ENCODE measurements at places on chromosomes 3 and 15. TPM values are rescaled to one million over a fixed set of nuclear protein-coding genes. Genes with fewer than 3 reads are reported as not detected.

- H3K4me3 ChIP-seq = no peak overlapping the region
- H3K27ac ChIP-seq = peak overlapping the region; percentile 52
- peaks cover 31% of the 10 kb centered on the region for H3K36me3 ChIP-seq
Measured at GRCh38 chr3:49359623-49360022, 1.5 kb upstream of the GPX1 start.

- H3K4me3 ChIP-seq = no peak overlapping the region
- H3K27ac ChIP-seq = peak overlapping the region; percentile 42
- H3K4me1 ChIP-seq = peaks cover 49% of the 10 kb centered on the region
- DNase-seq = peak; percentile 58
- H3K36me3 ChIP-seq = no peaks in the 10 kb centered on the region
Measured at GRCh38 chr3:66428733-66429132, 72.1 kb downstream of the LRIG1 start.

GRCh38 chr3:5644773-5645670 lies 457.5 kb downstream of the EDEM1 start:
- H3K27me3 ChIP-seq = no peaks in the 10 kb centered on the region
- no peaks in the 10 kb centered on the region for H3K36me3 ChIP-seq
- H3K27ac ChIP-seq = no peak overlapping the region
- H3K4me3 ChIP-seq = no peak overlapping the region
- DNase-seq = no peak

DNA sequence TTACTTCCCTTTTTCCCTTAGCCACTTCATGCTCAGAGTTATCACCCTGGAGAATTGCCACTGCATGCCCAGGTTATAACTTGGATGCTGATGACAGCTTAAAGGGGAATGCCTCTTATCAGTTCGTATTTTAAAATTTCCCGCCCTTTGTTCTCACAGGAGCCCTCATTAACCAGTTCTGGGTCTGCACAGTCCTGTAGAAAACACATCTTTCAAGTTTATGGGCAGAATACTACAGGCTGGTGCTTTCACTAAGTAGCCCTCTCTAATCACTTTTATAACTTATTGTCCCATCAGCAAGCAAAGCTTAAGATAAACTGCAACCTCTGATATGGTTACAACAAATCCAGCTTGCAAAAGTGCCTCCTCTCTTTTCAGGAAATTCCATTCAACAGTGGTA lies 587.3 kb upstream of the UBE2E2 start:
- H3K27me3 ChIP-seq = no peaks in the 10 kb centered on the region
- H3K36me3 ChIP-seq = no peaks in the 10 kb centered on the region
- H3K4me1 ChIP-seq = no peaks in the 10 kb centered on the region
- DNase-seq = no peak

Gene ZBTB20
- 77.1 TPM for total RNA-seq

- no peaks in the 10 kb centered on the region for H3K27me3 ChIP-seq
- no peak for DNase-seq
- no peak overlapping the region for H3K27ac ChIP-seq
- H3K36me3 ChIP-seq = no peaks in the 10 kb centered on the region
- H3K4me3 ChIP-seq = no peak overlapping the region
- peaks cover under 1% of the 10 kb centered on the region for H3K4me1 ChIP-seq
Measured at GRCh38 chr3:69882560-69882959, 117.0 kb upstream of the SAMMSON start.

- peak; percentile 56 for DNase-seq
- no peaks in the 10 kb centered on the region for H3K27me3 ChIP-seq
- peak overlapping the region; percentile 69 for H3K27ac ChIP-seq
- peaks cover 2% of the 10 kb centered on the region for H3K4me1 ChIP-seq
- H3K36me3 ChIP-seq = no peaks in the 10 kb centered on the region
Measured at GRCh38 chr3:183212565-183212964, 40.5 kb upstream of the B3GNT5 start.

GRCh38 chr3:9170851-9171160 lies 78.6 kb downstream of the SRGAP3 start:
- no peak overlapping the region for H3K4me3 ChIP-seq
- no peak for DNase-seq
- no peak overlapping the region for H3K27ac ChIP-seq
- peaks cover 12% of the 10 kb centered on the region for H3K4me1 ChIP-seq
- no peaks in the 10 kb centered on the region for H3K36me3 ChIP-seq

- DNase-seq = peak; percentile 85
- H3K36me3 ChIP-seq = peaks cover 3% of the 10 kb centered on the region
- H3K4me3 ChIP-seq = no peak overlapping the region
- H3K27me3 ChIP-seq = no peaks in the 10 kb centered on the region
- no peaks in the 10 kb centered on the region for H3K4me1 ChIP-seq
Measured at GRCh38 chr15:63288778-63289378, 11.5 kb downstream of the APH1B start.

Gene TMEM212
- total RNA-seq = 16.5 TPM

Gene GPR62
- total RNA-seq = not detected

GRCh38 chr15:65772930-65773329 lies 19.2 kb downstream of the DENND4A start:
- H3K36me3 ChIP-seq = no peaks in the 10 kb centered on the region
- DNase-seq = no peak
- peaks cover 3% of the 10 kb centered on the region for H3K4me1 ChIP-seq
- no peaks in the 10 kb centered on the region for H3K27me3 ChIP-seq
- H3K27ac ChIP-seq = no peak overlapping the region

- H3K36me3 ChIP-seq = peaks cover 11% of the 10 kb centered on the region
- H3K27me3 ChIP-seq = no peaks in the 10 kb centered on the region
- no peak overlapping the region for H3K27ac ChIP-seq
- DNase-seq = no peak
- no peaks in the 10 kb centered on the region for H3K4me1 ChIP-seq
- H3K4me3 ChIP-seq = no peak overlapping the region
Measured at GRCh38 chr3:31624083-31624709, 91.5 kb downstream of the STT3B start.

All from lung (tissue), 17 donors.